Erythroblast (primary cell): ENCODE measurements at places on chromosomes 12 and 14.

- DNase-seq, result no peak
Measured at GRCh38 chr14:43341921-43342320, 1165.2 kb downstream of the FSCB start.

- DNase-seq, result no peak
Measured at GRCh38 chr14:101711041-101711856, 50.3 kb upstream of the PPP2R5C start.

- DNase-seq, result peak; percentile 12
Measured at GRCh38 chr14:53360829-53361228, 207.7 kb upstream of the DDHD1 start.

GRCh38 chr14:53331247-53331646 lies 178.1 kb upstream of the DDHD1 start:
- DNase-seq, result no peak

DNA sequence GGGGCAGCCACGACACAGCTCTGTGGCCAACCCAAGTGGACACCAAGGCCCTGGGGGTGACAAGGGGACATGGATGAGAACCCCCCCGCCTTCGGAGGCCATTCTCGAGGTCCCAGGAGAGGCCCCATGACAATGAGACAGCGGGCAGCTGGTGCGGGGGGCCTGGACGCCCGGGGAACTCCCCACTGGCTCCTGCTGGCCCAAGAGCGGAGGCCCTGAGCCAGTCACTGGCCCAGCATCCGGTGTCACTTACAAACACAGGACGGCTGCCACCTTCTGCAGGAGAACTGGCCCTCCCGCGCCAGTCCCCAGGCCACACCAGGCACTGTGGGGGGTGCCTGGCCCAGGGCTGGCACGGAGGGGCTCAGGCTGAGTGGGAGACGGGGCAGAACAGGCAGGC lies 51.4 kb downstream of the NCOR2 start:
- DNase-seq, result no peak

- peak; percentile 61 for DNase-seq
Measured at GRCh38 chr12:92570056-92570753, 132.6 kb upstream of the PLEKHG7 start.

DNA sequence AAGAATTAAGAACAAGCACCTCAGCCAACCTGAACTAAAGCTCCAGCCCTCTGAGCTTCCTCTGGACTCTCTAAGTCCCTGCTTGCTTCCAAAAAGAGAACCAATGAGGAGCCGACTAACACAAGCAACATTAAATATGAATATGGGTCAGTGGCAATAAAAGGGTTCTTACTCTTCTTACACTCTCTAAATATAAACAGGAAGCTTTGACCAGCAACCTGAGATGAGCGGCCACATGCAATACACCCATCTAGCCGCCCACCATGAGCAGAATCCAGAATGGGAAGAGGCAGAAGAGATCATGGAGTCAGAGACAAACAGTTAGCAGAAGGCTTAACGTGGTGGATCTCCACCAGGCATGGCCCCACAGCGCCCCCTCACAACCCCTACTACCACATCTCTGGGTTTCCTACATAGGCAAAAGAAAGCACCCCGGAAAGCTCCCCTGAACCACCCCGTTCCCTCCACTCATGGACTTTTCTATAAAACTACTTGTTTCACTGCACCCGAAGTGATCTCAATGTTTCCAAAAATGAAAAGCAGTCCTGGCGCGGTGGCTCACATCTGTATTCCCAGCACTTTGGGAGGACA lies 59.4 kb downstream of the TTC7B start:
- peak; percentile 24 for DNase-seq

DNA sequence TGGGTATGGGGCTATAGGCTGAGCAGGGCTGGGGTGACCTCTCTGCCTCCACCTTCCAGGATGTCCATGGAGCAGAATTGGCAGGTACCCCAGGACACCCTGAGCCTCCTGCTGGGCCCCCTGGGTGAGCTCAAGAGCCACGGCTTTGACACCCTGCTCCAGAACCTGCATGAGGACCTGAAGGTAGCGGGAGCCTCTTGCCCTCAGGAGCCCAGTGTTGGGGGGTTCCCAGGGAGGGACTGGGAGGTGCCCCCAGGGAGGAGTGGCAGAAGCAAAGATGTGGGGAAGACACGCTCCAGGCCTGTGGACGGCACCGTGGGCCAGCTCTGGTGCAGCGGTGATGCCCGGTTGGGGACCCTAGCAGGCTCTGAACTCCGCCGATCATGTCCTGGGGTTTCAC lies 8.3 kb downstream of the TNFAIP2 start:
- DNase-seq, result no peak

GRCh38 chr14:100309028-100309737 lies 2.9 kb upstream of the SLC25A29 start:
- no peak for DNase-seq

- DNase-seq, result no peak
Measured at GRCh38 chr14:47567273-47567672, 108.1 kb downstream of the MDGA2 start.

DNA sequence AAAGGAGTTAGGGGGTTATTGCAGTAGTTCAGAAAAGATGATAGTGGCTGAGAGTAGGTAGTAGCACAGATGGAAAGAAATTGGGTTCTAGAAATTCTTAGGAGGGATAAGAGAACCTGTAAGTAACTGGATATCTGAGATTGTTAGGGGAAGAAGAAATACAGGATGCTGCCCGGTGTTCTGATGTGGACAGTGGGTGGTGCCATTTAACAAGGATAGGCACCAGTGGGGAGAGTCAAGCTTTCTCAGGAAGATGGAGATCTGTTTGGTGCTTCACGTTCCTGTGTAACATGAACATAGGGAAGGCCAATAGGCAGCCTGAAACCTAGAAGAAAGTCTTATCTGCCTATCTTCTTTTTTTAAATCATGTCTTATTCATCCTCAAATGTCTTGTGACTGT lies 245.9 kb downstream of the NPAS3 start:
- no peak for DNase-seq

GRCh38 chr12:24948420-24948756 lies 513 bp downstream of the BCAT1 start:
- peak; percentile 73 for DNase-seq

GRCh38 chr12:32296567-32296966 lies 102.8 kb upstream of the FGD4 start:
- DNase-seq, result no peak

GRCh38 chr14:54567639-54568561 lies 972 bp downstream of the SAMD4A start:
- peak; percentile 57 for DNase-seq

DNA sequence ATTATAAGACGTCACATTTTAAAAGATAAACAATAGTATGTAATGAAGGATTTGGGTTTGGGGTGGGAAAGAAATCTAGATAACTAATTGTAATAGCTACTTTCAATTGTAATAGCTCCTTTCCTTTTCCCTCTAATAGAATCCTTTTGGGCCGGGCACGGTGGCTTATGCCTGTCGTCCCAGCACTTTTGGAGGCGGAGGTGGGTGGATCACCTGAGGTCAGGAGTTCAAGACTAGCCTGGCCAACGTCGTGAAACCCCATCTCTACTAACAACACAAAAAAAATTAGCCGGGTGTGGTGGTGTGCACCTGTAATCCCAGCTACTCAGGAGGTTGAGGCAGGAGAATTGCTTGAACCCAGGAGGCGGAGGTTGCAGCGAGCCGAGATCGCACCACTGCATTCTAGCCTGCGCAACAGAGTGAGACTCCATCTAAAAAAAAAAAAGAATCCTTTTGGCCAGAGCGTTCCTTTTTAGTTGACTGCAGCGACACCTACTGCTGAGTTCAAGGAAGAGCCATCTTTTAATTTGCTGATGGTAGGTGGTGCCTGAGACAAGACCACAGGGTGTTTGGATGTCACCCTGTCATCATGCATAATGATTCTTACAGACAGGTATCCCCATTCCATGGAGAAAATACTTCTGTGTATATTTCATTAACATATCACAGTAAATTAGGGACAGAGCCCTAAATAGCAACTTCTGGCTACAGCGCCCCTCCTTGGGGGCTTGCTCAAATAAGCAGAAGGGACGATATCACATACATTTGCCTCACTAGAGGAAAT lies 79.5 kb downstream of the ARMH4 start:
- DNase-seq, result peak; percentile 66

GRCh38 chr12:104959335-104959841 lies 1.3 kb upstream of the SLC41A2 start:
- DNase-seq, result peak; percentile 60

GRCh38 chr12:127548123-127548553 lies 718.8 kb upstream of the TMEM132C start:
- DNase-seq, result no peak

- DNase-seq, result no peak
Measured at GRCh38 chr14:21231020-21231652, 38.1 kb downstream of the HNRNPC start.

DNA sequence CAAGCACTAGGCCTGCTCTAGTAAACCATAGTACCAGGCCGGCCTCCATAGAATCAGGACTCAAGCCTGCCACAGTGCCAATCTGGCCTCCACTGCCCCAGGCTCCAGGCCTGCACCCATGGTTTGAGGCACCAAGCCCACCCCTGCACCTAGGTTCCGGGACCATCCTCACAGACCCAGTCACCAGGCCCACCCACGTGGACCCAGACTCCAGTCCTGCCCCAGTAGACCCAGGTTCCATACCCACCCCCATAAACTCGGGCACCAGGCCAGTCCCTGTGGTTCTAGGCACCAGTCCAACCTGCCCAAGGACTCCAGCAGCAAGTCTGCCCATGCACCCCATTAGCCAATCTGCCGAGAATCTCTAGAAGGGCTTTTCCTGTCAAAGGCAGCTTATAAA lies 501.8 kb upstream of the TMPO start:
- no peak for DNase-seq

DNA sequence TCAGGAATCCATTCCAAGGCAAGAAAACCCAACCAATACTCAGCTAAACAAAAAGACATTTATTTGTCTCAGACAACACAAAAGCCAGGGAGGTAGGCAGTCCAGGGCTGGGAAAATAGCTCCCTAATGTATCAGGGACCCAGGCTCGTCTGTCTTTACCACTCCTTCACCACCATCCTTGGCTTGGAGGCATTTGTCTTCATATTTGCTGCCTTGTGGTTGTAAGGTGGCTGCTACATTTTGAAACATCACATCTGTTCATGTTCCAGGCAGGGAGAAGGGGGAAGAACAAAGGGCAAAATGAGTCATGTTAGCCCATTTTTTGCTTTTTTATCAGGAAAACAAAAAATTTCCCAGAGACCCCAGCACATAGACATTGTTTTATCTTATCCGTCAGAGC lies 44.8 kb upstream of the PCED1B start:
- DNase-seq, result no peak

DNA sequence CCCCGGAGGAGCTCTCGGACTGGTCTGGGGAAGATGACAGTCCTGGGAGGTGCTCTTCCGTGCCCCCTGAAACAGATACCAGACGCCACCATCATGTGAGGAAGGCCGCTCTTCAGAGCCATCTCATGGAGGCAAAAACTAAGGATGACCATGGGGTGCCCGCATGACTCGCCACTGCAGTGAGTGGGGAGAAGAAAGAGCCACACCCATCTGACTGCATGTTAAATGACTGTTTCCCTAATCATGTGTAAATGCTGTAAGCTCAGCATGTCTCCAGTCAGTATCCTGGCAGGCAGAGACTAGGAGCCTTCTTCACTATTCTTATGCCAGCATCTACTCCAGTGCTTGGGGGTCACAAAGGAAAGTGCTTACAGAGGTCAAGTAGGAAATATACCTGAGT lies 4.0 kb downstream of the STON2 start:
- DNase-seq, result peak; percentile 39

GRCh38 chr12:4813741-4814140 lies 93.5 kb downstream of the GALNT8 start:
- DNase-seq, result no peak

GRCh38 chr12:88703790-88704189 lies 123.5 kb upstream of the KITLG start:
- DNase-seq, result no peak

GRCh38 chr12:48423171-48423570 lies 49.2 kb upstream of the ANP32D start:
- no peak for DNase-seq

- no peak for DNase-seq
Measured at GRCh38 chr14:22791301-22791700, 23.9 kb downstream of the SLC7A7 start.

DNA sequence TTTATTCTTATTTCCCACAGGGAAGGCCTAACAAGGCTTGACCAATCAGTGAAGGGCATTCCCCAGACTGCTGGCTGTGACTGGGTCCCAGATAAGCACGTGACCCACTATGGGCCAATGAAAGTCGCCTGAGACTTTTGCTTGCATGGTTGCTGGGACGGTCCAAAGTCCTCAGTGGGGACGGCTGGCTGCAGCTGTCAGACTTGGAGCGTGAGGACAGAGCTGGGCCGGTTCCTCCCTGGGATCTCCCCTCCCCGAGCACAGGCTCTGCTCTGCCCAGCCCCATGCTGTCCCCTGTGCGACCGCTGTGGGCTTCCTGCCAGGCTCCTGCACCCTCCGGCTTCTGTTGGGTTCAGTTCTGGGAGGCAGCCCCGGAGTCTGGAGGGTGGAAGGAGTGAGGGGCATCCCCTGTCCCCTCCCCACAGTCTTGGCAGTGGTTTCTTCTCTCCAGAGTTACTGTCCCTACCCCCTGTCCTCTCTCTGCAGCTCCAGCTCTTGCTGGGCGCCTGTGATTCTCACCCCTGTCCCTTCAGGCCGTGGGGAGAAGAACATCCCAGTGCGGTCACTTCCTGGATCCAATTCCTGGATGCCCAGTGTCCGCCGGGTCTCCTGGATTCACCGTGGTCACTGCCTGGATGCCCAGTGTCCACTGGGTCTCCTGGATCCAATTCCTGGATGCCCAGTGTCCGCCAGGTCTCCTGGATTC lies 50.1 kb downstream of the GALNT9 start:
- DNase-seq, result no peak

DNA sequence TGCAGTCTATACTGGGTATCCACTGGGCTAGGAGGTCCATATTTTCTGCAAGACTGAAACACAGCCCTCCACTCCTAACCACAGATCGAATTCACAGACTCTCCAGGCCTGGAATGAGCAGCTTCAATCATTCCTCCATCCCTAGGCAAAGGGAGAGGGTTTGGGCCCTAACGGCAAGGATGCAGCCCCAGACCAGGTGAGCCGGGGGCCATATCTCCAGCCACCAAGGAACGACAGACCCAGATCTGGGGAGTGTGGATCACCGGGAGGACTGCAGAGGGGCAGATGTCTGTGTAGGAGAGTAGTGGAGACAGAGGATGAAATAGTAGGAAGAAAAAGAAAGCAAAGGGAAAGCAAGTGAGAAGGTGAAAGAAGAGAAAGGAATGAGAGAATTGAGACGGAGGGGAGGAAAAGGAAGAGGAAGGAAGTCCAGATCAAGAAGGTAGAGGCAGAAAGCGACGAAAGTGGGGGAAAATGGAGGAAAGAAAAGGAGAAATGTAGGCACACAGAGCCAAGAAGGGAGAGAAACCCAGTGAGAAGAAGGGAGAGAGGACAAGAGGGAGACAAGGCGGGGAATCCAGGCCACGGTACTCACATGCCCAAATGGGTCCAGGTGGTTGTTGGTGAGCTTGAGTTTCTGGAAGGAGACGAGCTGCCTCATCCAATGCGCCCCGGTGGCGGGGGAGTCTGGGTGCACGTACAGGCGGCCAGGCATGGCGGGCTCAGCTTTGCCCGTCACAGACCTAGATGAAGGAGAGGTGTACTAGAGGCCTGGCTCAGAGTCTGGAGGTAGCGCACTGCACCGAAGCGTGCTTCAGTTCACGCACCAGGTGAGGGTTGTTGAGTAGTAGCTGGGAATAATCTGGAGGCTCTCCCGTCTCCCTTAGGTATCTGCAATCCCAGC lies 7.7 kb downstream of the TBX5 start:
- DNase-seq, result no peak

GRCh38 chr12:3572560-3572959 lies 81.6 kb downstream of the PRMT8 start:
- no peak for DNase-seq
